ENCODE measurements at places on chromosomes 4 and X.

DNA sequence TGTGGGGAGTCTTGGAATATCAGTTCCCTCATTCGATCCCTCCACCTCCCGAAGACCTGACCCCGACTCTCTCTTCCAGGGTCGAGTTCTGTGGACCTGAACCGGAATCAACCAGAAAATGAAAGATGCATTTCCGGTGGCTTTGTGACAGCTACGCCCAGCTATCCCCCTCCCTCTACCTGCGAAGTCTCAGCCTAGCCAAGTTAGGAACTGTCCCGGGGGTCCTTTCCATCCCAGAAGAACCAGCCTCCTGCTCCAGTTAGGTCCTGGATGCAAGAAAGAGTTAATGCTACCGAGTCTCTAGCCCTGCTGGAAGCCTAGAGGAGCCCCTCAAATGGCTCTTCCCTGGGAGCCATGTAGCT, 13.4 kb upstream of the ETDC start:
- no peak for DNase-seq

DNA sequence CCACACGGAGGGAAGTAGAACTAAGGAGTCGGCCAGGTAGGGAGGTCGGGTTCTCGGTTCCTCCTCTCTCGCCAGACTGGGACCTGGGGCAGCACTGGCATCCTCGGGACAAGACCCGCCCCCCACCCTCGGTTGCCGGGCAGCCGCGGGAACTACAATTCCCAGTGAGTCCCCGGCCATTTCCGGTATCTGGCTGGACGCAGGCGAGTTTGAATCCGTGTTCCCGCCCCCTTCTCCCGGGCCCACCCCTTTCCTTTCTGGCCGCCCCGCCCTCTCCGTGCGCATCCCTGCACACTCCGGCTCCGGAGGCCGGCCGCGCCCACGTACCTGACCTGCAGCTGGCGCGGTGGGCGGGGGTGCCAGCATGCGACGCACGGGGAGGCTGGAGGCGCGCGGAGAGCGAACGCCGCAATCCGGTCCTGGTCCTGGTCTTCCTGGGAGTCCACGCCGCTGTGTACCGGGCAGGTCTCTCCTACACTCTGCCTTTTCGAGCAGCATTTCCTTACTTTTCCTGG, 10.2 kb upstream of the DLG3 start:
- peak; percentile 73 for DNase-seq

GRCh38 chr4:99221980-99222379, 2.9 kb upstream of the ADH6 start:
- peak; percentile 45 for DNase-seq

GRCh38 chr4:76590798-76591281, 155.8 kb downstream of the SHROOM3 start:
- DNase-seq: no peak

- DNase-seq: no peak
These were observed 13.8 kb downstream of the FHDC1 start for GRCh38 chr4:152949930-152950329.

DNA sequence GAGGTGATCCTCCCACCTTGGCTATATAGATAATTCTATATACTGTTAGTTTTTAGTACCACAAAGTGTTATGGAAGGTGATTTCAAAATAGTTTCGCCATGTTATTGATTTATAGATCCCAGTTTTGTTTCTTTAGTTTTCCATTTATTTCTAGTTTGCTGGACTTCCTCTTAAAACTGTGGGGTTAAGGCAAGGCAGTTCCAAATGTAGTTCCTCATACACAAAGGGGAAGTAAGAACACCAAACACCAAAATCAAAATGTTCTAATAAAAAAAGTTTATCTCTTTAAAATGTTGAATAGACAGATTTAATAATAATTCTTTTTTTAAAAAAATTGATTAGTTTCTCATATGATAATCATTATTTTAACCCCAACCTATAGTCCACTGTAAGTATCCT, 6.8 kb upstream of the CISD2 start:
- no peak for DNase-seq

DNA sequence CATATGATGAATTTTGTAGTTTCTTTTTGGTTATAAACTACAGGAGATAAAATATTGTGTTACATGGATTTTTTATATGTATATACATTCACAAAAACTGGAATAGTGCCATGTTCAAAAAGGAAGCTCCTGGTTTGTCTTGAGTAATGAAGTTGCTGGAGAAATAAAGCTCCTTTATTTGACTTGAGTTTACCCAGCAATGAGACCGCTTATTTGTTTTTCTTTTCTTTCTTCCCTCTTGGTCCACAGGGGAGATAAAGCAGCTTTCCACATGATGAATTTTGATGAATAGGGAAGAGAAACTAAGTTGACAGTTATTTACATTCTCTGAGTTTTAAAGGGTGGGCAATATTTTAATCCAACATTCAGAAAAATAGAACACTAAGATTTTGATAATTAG, 176.5 kb downstream of the GPM6A start:
- no peak for DNase-seq

GRCh38 chrX:40012868-40013265, 84.9 kb downstream of the BCOR start:
- DNase-seq: no peak

DNA sequence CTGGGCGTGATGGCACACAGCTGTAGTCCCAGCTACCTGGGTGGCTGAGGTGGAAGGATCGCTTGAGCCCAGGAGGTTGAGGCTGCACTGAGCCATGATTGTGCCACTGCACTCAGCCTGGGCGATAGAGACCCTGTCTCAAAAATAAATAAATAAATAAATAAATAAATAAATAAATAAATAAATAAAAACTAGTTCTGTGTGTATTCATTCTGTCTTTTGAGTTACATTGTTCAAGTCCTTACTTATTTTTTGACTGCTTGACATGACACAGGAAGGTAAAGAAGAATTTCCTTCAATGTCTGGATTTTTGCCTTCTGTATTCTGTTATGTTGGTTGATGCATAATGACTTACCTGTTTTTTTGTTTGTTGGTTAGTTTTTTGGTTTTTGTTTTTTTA, 2.2 kb upstream of the NAA10 start:
- DNase-seq: no peak

DNA sequence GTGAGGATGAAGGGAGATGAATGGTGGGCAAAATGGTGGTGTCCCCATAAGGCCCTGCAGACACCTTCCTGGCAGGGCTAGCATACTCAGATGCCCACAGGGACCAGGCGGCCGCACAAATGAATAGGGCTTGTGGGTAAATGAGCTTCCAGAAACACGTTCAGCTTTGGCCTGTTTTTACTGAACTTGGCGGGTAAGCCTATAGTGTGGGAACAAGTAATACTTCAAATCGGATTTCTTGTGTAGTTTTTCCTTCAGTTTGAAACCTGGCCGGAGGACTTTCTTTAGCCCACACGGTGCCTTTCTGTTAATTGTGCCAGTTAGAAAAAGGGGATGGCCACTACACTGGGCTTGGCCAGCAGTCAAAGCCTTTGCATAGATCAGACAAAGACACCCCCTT, 22.8 kb downstream of the SMS start:
- DNase-seq: no peak

DNA sequence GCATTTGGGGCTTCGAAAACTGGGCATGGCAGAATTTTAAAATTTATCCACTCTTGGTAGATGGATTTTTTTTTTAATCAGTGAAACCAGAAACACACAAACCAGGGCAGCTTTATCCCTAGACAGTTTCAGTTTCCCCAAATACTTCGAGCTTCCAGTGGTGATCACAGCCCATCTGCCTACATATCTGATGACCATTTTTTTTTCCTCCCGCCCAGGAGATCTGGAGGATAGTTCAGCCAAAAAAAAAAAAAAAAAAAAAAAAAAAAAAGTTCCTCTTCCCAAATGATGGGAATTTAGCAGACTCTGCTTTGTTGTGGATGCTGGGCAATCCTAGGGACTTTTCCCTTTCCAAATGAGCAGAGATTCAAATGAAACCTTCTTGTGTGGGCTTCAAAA, 1.0 kb upstream of the TBC1D9 start:
- no peak for DNase-seq

Measured in right lung (tissue), 10 donors.